ENCODE measurements at places on chromosomes 5 and 9.
A peak's percentile ranks its signal among the peaks of the same experiment; 100 is the strongest.

DNA sequence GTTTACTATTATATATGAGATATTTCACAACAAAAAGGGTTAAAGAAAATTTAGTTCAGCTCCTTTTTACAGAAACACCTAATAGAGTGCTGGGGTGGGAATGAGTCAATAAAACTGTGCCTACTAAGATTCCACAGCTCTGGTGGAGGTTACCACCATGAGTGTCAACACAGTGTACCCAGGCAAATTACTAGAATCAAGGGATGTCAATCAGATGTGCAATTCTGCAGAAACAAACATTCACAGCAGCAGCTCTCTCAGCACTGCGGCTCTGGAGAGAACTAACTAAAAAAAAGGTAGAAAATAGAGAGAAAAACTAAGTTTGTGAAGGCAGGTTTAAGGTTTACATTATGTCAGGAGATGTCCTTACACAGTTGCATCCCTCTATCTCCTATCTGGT lies 1313.0 kb downstream of the MAT2B start:
- no peak for DNase-seq

DNA sequence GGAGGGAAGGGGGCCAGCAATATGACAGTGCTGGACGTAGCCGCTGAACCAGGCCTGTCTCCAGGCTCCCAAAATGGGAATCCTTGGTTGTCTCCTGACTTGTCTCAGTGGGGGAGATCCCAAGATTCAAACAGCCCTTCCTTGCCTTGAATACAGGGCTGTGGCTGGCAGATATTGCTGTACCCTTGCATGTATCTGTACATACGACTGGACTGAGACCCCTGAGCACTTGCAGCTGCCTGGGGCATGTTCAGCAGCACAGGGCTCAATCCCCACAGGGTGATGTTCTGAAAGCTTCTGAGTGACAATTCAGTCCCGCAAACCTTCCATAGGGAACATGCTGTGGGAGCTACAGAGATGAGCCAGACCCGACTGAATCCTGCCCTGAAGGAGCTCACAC lies 13.3 kb downstream of the OR13J1 start:
- no peak for DNase-seq

DNA sequence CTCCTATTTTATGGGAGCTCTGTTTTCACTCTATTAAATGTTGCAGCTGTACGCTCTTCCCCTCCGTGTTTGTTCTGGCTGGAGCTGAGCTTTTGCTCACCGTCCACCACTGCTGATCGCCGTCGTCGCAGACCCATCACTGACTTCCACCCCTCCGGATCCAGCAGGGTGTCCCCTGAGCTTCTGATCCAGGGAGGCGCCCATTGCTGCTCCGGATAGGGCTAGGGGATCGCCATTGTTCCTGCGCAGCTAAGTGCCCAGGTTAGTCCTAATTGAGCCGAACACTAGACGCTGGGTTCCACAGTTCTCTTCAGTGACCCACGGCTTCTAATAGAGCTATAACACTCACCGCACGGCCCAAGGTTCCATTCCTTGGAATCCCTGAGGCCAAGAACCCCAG lies 96.2 kb upstream of the PRDM9 start:
- no peak for DNase-seq

DNA sequence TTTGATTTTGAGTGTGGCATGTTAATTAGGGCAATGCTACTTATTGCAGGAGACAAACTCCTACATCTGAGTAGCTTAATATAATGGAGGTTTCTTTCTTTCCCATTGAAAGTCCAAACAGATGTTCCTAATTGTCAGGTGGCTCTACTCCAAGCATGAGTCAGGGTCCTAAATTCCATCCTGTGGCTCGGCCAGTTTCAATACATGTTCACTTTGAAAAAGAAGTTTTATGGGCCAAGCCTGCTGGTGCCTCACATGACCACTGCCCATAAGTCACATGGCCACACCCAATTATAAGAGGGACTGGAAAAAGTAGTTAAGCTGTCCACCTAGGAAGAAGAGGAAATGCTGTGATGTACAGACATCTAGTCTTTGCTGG lies 170.4 kb downstream of the ARRDC3 start:
- no peak for DNase-seq

DNA sequence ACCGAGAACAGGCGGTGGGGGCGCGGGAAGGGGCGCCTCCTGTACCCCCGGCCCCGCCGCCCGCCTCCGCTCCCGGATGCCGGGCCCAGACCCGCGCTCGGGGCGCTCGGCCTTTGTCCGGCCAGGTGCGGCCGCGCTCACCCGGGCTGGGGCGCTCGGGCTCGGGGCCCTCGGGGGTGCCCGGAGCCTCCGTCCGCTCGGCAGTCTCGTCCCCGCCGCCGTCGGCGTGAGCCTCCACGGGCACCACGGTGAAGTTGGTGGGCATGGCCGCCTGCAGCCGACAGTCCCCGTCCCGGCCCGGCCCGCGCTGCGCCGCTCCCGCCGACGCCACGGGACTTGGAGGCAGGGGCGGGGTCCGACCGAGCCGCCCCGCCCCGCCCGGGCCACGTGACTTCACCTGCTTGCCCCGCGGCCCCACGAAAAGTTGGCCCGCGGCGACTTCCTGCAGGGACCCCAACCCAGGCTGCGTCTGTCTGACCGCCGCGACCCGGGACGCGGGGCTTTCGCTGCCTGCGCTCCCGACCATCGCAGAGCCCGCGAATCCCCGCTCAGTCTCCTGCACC lies at the start of gene SLC12A7:
SLC12A7 (minus strand) TSS at position 337 of the 563 bp plus-strand sequence; CDS start at position 265, 72 bp downstream.
- peak; percentile 86 for DNase-seq

- no peak for DNase-seq
Observed at GRCh38 chr5:137374110-137374714, 124.9 kb downstream of the SPOCK1 start.

DNA sequence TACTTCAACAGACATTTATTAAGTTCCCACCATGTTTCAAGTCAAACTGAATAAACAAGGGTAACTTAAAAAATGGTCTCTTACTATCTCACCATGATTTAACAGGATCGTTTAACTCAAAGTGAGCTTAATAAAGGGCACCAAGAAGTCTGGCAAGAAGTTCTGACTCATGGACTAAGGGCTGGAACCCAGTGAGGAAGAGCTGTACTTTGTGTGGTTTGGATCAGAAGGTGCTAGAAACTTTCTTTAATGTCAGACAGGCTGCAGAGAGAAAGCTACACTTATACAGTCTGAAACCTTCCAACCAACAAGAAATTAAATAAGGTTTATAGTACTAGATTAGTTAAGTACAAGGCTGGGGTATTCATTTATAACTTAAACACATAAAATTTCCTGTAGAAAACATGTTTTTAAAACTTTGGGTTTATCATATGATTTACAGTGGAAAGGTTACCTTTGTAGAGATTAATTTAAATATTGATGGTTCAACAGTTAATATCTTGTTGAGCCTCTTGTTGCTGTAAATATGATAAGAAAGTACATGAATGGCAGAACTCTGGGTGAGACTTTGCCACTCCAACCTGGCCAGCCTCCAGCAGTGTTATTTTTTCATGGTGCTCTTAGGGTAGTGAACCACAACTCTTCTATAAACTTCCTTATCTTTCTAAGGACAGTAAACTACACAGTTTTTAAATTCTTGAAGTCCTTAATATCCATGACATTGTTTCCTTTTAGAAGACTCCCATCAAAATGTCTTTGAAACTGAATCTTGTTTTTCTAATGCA lies 162.8 kb downstream of the MAN2A1 start:
- no peak for DNase-seq

GRCh38 chr5:74334062-74334761 lies 306.3 kb downstream of the ENC1 start:
- no peak for DNase-seq

DNA sequence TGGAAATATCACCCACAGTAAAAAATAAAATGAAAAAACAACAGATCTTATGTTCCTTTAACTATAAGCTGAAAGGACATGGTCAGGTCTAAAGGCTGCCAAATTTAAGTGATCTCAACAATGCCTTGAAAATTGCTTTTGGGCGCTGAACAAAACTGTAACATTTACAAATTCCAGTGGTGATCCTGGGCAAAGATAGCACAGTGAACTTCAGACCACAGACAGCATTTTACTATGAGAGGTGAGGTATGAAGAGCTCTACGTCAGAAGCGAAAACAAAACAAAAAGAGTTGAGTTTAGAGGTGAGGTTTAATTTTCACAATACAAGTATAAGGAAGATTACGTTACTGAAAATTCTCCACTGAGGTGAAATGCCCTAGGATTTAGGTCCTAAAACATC lies 165.8 kb upstream of the STK32A start:
- no peak for DNase-seq

- DNase-seq, result no peak
Observed at GRCh38 chr5:154324033-154324432, 121.8 kb upstream of the SAP30L start.

- no peak for DNase-seq
Observed at GRCh38 chr9:4973246-4973645, 11.8 kb upstream of the JAK2 start.

DNA sequence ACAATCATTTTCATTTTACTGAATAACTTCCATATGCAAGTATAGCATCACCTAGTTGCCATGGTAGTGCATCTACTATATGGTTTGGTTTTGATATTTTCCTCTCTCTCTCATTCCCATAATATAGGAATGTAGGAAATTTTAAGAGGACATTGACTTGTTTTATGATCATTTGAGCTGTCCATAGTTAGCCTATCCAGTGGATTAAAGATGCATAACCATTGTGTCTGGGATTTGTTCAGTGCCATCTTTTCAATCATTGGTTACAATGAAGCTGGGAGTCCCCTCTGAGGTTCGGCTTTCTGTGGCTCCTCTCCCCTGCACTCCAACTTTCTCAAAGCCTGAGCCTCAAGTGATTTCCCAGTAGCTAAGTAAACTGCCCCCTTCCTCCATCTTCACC lies 458.5 kb downstream of the RAB3C start:
- no peak for DNase-seq

GRCh38 chr5:67515020-67515689 lies 318.6 kb upstream of the CD180 start:
- DNase-seq, result no peak

- DNase-seq, result no peak
Observed at GRCh38 chr9:71036501-71036900, 84.9 kb downstream of the TRPM3 start.

- DNase-seq, result no peak
Observed at GRCh38 chr5:57437976-57438805, 44.4 kb downstream of the ACTBL2 start.

GRCh38 chr5:133391354-133392136 lies 220.8 kb downstream of the FSTL4 start:
- peak; percentile 19 for DNase-seq

DNA sequence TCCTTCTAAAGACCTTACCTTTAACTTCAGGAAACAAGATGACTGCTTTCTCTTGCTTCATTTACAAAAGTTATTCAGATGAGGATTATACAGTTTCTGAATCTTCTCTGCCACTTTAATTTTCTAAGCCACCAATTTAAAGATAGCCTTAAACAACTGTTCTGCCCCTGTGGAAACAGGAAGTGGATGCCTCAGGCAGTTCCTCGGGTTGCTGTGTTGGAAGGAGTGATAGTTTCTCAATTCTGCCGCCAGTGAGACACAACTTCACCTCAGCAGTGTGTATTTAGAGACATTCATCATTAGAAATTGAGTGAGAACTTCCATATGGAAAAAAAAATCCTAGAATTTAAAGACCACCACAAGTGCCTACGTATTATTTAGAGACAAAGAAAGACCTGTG lies 475.1 kb upstream of the WWC1 start:
- no peak for DNase-seq

DNA sequence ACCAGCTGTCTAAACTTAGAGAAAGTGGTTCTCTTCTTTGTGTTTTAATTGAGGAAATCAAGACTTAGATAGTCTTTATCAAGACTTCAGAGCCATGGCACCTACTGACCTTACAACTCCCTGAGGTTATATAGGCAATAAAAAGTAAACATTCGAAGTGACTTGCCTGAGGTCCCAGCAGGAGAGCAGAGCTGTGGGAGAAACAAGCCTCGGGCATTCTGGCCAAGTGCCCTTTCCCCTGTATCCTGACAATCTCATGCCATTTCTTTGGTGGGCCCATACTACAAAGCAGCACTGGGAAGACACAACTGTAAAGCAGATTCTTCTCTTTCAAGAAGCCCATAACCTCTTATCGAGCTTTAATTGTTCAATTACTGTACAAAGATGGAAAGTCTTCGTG lies 23.1 kb downstream of the FREM1 start:
- DNase-seq, result no peak

- DNase-seq, result no peak
Observed at GRCh38 chr5:15682566-15682965, 182.6 kb downstream of the FBXL7 start.

GRCh38 chr5:56172241-56172640 lies 60.9 kb downstream of the ANKRD55 start:
- DNase-seq, result no peak

- DNase-seq, result no peak
Observed at GRCh38 chr5:2921651-2922050, 170.2 kb upstream of the IRX2 start.

GRCh38 chr9:19940811-19941535 lies 152.1 kb upstream of the SLC24A2 start:
- DNase-seq, result no peak

- no peak for DNase-seq
Observed at GRCh38 chr5:137757634-137758033, 3.5 kb upstream of the HNRNPA0 start.

DNA sequence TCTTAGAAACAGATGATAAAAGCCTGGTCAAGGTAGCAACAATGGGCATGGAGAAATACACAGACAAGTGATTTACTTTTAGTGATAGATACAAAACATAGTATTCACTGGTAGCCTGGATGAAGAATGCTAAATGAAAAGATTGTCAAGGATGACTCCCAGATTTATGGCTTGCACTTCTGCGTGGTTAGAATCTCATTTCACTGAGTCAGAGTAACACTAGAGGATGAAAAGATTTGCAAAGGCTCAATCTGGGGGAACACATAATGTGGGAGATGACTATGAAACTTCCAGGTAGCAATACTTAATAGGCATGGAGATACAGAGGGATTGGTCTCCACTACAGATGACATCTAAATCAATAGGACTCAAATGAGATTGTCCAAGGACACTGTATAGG lies 38.4 kb downstream of the AGTPBP1 start:
- DNase-seq, result no peak

DNA sequence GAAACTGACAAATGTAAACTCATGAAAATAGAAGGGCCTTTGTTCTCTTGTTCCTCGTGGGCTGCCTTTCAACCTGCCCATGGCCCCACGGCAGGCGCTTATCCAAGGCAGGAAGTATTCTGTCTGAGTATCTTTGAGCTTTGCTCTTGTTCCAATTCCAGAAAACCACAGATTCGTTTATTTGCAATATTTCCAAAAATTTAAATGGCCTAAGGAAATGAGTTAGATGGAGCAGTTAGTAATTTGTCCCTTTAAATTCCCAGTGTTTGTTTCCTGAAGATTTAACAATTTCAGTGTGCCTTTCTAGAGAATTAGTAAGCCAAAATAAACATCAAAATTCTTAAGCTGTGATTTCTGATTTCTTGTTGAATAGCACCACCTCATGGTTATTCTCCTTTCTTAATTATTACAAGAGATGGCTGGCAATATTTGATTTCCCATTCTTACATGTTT lies 299.4 kb upstream of the RASA1 start:
- DNase-seq, result no peak

- no peak for DNase-seq
Observed at GRCh38 chr5:155091063-155091648, 77.6 kb downstream of the KIF4B start.
